A549 (cell line): ENCODE measurements at places on chromosomes 16 and 17. TPM values are rescaled to one million over a fixed set of nuclear protein-coding genes. Genes with fewer than 3 reads are reported as not detected.

The MT4 gene
- polyA plus RNA-seq = not detected in 3 replicates

DNA sequence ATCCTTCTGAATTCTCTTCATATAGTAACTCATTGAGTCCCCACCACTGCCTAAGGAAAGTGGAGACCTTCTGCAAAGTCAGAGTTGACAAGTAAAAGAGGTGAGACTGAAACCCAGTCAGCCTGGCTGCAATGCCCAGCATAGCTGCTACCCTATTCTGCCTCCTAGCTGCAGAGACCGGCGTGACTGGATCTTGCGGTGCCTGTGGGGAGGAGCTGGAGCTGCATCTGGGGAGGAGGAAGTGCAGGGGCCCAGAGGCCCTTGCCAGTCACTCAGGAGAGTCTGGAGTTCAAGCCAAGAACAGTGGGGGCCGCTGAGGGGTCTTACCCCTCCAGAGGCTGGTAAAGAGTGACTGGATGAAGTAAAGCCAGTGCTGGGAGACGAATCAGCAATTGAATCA is 35.0 kb upstream of the ZNF423 start:
- DNase-seq = no peak

The OR3A3 gene
- polyA plus RNA-seq = not detected in 3 replicates

- DNase-seq = no peak
These were observed 15.2 kb upstream of the LITAF start for GRCh38 chr16:11601911-11602310.

- DNase-seq = no peak
These were observed 1.6 kb downstream of the HIC1 start for GRCh38 chr17:2056206-2057174.

- DNase-seq = no peak
These were observed 176.8 kb downstream of the ZNF423 start for GRCh38 chr16:49679095-49679494.

The SLC52A1 gene
- polyA plus RNA-seq = 1.0 to 1.4 TPM (median 1.3 TPM) in 3 replicates

The KRTAP16-1 gene
- not detected in 3 replicates for polyA plus RNA-seq

GRCh38 chr16:9665851-9666271 is 516.4 kb downstream of the GRIN2A start:
- no peak for DNase-seq

DNA sequence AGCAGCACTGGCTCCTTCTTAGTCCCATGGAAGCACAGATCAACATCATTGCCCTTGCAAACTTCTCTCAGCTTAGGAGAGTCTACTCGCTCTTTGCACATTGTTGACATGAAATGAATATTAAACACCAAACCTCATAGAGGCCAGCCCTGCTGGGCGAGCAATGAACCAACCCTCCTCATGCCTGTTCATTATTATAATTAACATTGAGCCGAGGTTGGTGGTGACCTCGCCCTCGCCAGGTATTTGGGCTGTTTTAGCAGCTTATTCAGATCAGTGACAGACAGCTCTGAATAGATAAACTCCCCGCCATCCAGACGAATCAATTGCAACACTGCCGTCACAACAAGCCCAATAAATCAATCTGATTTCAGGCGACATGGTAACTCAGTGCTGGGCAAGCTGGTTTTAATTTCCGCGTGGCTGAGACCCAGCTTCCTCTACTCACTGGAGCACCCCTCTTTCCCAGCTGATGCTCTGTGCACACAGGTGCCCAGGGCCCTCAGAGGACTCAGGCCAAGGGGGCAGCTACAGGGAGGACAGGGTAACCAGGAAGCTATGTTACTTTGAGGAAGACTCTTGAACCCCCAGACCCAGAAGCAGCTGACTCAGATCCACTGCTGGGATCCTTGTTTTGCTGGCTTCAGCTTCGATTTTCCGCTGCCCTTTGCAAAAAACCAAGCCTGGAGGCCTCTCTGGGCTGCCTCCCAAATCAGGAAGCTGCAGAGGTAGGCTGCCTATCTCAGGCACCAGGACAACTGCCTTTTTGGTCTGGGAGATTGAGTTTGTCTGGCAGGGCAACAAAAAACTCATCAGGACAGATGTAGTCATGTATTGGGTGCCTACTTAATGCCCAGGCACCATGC is 10.7 kb upstream of the SEZ6 start:
- DNase-seq = no peak

DNA sequence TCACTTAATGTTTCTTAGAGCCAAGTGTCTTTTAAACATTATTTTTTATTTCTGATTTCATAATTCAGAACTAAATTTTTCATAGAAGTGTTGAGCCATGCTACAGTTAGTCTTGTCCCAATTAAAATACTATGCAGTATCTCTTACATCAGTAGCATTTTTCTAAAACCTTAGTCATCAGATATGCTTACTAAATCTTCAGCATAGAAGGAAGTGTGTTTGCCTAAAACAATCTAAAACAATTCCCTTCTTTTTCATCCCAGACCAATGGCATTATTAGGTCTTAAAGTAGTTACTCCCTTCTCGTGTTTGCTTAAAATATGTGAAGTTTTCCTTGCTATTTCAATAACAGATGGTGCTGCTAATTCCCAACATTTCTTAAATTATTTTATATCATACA is 13.6 kb upstream of the BCAS3 start:
- DNase-seq = no peak

GRCh38 chr17:71941920-71942319 is 178.9 kb upstream of the SOX9 start:
- DNase-seq = no peak

The MKS1 gene
- polyA plus RNA-seq = 15.8 to 17.3 TPM (median 16.2 TPM) in 3 replicates

DNA sequence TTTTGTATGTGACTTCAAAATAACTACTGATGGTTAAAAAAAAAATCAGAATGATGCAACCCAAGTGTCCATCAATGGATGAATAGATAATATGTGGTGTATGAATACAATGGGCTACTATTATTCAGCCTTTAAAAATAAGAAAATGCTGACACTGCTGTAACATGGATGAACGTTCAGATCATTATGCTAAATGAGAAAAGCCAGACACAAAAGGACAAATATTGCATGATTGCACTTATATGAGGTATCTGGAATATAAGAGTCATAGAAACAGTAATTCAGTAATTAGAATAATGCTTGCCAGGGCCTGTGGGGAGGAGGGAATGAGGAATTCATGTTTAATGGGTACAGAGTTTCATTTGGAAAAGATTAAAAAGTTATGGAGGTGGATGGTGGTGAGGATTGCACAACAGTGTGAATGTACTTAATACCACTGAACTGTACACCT is 25.4 kb downstream of the TENT4B start:
- DNase-seq = no peak

GRCh38 chr16:89034971-89035668 is 58.1 kb upstream of the CBFA2T3 start:
- no peak for DNase-seq

DNA sequence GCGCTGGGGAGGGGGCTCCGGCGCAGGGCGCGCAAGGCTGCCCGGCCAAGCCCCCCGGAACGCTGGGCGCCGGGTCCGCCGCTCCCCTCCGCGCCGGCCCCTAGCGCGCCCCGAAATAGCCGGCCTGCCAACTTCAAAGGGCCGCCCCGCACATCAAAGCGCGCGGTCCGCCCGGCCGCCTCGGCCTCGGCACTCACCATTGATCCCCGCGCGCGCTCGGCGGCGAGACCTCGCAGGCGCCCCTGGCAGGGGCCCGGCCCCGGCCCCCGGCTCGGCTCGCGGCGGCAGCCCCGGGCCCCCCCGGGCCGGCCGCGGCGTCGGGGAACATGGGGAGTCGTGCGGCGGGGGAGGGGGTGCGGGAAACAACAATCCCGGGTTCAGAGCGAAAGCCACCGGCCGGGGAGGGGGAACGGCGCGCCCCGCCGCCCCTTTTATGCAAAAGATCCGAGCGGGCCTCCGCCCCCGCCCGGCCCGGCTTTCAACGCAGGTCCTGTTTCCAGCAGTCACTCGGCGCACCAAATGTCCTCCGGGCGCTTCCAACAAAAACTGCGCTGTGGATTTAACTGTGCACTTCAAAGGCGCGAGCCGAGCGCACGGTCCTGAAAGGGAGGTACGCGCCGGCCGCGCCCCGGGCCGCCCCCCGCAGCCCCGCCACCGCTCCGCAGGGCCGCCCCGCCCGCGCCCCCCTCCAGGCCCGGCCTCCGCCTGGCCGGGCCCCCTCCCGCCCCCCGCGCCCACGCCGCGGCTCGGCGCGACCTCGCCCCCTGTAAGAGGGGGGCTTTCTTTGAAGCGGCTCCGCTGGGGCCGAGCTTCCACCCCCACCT is 608 bp downstream of the AXIN2 start:
- DNase-seq = peak; percentile 82

The ORC6 gene
- 44.5 to 48.8 TPM (median 46.5 TPM) in 3 replicates for polyA plus RNA-seq

The COX6A2 gene
- not detected in 3 replicates for polyA plus RNA-seq

- DNase-seq = peak; percentile 92
These were observed at the start of gene CBX1 for GRCh38 chr17:48101012-48101720. CBX1 (minus strand) TSS chr17:48101478; CDS start chr17:48077004, 24,474 bp downstream.

The CNTROB gene
- 56.4 to 59.4 TPM (median 57.0 TPM) in 3 replicates for polyA plus RNA-seq

- DNase-seq = no peak
These were observed 149.1 kb upstream of the CHMP6 start for GRCh38 chr17:80842456-80843013.

DNA sequence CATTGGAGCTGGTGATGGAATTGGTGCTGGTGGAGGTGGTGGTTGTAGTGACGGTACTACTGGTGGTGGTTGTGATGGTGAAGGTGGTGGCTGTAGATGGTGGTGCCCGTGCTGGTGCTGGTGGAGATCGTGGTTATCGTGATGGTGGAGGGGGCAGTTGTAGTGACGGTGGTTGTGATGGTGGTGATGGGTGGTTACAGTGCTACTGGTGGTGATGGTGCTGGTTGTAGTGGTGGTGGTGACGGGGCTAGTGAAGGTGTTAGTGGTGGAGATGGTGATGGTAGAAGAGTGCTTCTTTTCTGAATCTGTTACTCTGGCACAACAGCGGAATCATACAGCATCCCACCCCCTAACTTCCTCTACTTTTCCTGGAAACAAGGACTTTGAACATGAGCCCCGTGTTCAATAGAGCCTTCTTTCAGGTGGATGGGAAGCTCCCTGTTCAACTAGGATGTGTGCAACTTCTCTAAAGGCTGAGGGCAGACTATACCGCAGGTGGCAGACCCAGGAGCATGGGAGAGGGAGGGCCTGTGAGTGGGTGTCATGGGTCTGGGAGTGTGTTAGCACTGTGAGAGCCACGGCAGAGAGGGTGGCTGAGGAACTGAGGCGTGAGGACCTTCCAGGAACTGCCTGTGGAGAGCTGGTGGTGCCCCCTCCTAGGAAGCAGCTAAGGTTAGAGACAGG is 8.2 kb downstream of the TBX21 start:
- DNase-seq = no peak

DNA sequence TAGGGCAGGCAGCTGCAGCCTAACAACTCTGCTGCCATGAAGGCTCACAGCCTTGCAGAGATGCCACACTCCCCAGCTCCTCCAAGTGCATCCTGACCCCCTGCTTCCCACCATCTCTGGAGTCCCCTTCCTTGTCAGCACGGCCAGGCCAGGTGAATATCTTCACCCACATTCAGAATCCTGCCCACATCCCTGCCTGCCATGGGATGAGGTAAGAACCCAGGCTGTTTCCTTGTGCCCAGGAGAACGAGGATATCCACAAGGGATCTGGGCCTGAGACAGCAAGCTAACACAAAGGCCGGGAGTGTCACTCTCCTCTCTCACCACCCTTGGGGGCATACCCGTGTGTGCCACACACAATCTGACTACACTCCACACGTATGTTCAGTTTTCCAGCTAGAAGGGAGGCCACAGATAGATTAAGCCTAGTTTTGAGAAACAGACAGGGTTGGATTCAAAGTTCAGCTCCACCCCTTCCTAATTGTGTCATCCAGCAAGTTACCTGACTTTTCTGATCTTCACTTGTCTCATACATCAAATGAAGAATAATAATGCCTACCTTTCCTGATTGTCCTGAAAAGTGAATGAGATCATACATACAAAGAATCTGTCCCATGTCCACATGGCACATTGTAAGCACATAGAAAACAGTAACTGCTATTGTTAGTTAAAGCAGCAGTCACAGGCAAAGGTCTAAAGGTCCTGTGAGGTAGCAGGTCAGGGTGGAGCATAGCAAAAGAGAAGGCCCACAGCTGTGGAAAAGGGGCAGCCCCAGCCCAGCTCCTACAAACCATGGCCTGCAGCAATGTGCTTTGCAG is 17.4 kb upstream of the SUPT4H1 start:
- no peak for DNase-seq

- DNase-seq = no peak
These were observed 5.4 kb upstream of the STAT5B start for GRCh38 chr17:42281571-42282096.

- no peak for DNase-seq
These were observed 15.7 kb downstream of the RHBDF2 start for GRCh38 chr17:76485569-76485968.

The MARCHF10 gene
- 0.42 to 0.69 TPM (median 0.43 TPM) in 3 replicates for polyA plus RNA-seq

- DNase-seq = no peak
These were observed 59.3 kb downstream of the IKZF3 start for GRCh38 chr17:39804839-39805238.

The SCGB1C2 gene
- polyA plus RNA-seq = not detected in 3 replicates

The GDPD1 gene
- polyA plus RNA-seq = 1.5 to 2.4 TPM (median 2.3 TPM) in 3 replicates

DNA sequence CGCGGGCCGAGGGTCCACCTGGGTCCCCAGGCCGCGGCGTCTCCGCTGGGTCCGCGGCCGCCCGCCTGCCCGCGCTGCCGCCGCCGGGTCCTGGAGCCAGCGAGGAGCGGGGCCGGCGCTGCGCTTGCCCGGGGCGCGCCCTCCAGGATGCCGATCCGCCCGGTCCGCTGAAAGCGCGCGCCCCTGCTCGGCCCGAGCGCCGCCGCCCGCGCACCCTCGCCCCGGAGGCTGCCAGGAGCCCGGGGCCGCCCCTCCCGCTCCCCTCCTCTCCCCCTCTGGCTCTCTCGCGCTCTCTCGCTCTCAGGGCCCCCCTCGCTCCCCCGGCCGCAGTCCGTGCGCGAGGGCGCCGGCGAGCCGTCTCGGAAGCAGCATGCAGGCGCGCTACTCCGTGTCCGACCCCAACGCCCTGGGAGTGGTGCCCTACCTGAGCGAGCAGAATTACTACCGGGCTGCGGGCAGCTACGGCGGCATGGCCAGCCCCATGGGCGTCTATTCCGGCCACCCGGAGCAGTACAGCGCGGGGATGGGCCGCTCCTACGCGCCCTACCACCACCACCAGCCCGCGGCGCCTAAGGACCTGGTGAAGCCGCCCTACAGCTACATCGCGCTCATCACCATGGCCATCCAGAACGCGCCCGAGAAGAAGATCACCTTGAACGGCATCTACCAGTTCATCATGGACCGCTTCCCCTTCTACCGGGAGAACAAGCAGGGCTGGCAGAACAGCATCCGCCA is 504 bp downstream of the FOXC2 start:
- peak; percentile 48 for DNase-seq

The RAB40C gene
- 8.1 to 9.7 TPM (median 8.5 TPM) in 3 replicates for polyA plus RNA-seq

DNA sequence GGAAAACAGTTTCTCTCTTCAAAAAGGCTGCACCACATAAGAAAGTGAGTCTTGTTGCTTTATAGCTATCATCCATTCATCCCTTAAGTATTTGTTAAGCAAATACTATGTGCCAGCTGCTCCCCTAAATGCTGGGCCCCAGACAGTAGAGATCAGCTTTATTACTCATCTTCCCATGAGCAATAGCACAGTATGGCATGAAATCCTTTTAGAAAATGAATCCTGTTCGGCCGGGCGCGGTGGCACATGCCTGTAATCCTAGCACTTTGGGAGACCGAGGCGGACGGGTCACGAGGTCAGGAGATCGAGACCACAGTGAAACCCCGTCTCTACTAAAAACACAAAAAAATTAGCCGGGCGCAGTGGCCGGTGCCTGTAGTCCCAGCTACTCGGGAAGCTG is 99.5 kb downstream of the MYO1D start:
- peak; percentile 50 for DNase-seq

The ADAM11 gene
- polyA plus RNA-seq = 2.0 to 2.7 TPM (median 2.1 TPM) in 3 replicates

The PNMT gene
- polyA plus RNA-seq = 0.16 TPM in 1 of 3 replicates, not detected in the others

- no peak for DNase-seq
These were observed 450.3 kb upstream of the PSMD7 start for GRCh38 chr16:73846356-73846755.

The NSMCE1 gene
- polyA plus RNA-seq = 59.9 to 72.6 TPM (median 60.6 TPM) in 3 replicates

- DNase-seq = no peak
These were observed 54.7 kb upstream of the FOXF1 start for GRCh38 chr16:86455640-86456039.

The NATD1 gene
- 1.0 to 1.6 TPM (median 1.3 TPM) in 3 replicates for polyA plus RNA-seq
